ENCODE measurements at places on chromosomes 3 and 15.

GRCh38 chr15:96869122-96869521 lies 538.6 kb downstream of the NR2F2 start:
- no peak for DNase-seq

GRCh38 chr15:73108676-73109075 lies 56.4 kb downstream of the NEO1 start:
- no peak for DNase-seq

- no peak for DNase-seq
Measured at GRCh38 chr3:100311011-100311410, 23.5 kb upstream of the NIT2 start.

DNA sequence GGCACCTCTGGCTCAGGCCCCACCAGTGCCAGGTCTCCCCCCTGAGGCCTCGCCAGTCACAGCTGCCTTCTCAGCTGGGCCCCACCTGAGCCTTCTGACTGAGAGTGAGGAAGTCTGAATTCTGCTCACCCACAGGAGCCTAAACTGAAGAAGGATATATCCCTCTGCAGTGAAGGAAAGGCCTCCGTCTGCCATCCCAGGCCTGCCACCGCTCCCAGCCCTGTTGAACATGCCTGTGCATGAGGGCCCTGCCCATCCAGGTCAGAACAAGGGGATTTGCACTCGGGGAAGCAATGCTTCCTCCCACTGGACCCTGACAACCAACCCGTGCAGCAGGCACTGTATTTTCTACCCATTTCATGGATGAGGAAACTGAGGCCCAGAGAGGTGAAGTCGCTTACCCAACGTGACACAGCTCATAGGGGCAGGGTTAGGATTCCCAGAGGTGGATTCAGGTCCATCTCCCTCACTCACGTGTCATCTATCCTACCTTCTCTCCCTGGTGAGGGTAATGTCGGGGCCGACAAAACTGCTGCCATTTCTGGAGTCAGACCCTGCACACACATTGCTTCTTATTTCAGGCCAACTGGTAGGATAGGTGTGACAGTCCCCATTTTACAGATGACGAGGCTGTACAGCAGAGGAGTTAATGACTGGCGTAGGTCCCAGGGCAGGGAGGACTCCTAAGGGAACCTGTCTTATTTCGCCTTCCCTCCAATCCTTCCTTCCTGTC lies 22.6 kb downstream of the ATP2B2 start:
- no peak for DNase-seq

- no peak for DNase-seq
Measured at GRCh38 chr15:99414755-99415731, 150.7 kb upstream of the MEF2A start.

DNA sequence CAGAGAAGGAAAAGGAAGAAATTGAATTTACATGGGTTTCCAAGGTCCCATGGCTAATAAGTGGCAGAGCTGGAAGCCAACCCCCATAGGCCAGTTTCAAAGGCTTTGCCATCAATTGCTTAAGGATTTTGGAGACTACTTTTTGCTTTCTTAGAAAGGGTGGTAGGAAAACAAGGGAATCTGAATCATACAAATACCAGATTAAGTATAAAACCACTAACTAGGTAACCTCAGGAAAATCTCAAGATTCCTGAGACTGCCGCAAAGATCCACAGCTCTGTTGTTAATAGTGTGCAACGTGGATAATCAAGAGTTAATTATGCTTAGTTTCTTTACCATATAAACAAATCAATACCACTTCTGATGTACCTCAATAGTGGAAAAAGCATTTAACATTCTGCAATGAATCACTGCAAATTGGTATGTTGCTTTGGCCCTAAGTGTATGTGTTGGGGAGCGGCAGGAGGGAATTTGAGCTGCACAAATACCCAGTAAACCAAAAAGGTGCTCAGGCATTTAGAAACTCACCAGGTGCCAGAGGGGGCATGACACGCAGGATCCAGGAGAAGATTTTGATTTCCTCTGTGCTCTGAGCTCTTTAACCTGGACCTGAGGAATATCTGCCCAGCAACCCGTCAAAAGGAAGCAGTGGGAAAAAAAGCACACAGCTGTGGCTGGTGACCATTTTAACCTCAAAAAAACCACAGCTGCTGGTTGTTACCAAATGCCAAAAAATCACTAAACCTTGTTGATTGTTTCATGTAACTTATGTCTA lies 22.0 kb downstream of the AADAC start:
- no peak for DNase-seq

GRCh38 chr3:81485444-81485865 lies 276.0 kb downstream of the GBE1 start:
- DNase-seq = no peak

- no peak for DNase-seq
Measured at GRCh38 chr3:31251083-31251482, 281.6 kb upstream of the STT3B start.

DNA sequence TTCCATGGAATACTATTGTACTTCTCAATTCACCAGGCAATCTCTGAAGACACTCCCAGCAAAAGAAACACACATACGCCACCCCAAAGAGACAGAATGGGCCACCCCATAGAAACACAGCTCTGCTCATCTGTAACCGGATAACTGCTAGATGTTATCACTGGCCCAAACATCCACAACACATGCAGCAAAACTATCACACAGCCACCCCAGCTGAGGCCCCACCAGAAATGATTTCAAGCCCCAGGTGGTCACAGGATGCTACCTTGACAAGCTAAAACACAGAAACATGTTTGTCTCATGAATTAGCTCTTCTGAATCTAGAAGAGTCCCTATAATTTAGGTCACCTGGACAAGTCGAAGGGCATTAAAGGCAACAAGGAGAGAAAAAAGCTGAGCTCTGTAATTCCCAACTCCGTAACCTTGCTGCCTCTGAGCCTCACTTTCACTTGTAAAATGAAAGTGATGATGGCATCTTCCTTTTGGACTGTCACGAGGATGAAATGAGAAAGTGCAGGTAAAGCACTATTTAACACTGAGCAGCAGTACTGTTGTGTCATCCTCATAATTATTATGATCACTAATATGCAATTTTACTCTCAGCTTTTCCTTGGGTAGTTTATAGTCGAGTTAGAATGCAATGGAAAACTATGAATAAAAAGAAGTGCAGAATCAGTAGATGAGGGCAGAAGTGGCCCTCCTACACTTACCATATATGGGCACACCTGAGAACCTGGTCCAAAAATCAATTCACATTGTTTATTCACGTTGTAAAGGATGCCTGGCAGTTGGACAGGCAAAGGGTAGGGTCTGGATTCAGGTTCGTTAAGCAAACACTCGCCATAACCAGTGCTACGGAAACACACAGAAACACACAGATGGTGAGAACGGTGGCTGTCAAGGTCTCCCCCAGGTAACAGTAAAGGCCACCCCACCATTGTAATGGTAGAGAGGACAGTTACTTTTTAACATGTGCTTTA lies 38.6 kb downstream of the ADAMTS9 start:
- DNase-seq = no peak

DNA sequence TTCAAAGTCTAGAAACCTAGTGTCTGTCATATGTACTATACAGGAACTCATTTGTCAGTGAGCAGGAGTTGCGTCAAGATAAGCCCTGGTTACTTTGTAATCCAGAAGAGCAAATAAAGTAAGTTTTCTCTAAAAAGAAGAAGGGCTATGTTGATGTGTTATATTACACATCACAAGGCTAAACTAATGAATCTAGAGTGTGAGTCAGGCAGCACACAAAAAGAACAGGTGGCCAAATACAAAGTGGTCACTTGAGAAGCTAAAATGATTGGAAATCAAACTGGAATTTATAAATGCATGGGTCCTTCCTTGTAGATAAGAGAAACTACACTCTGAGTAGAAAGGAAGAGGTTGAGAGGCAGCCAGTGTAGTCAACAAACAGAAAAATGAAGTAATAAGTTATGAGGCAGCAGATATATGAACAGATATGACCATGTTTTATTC lies 771.6 kb downstream of the DIPK2A start:
- no peak for DNase-seq

DNA sequence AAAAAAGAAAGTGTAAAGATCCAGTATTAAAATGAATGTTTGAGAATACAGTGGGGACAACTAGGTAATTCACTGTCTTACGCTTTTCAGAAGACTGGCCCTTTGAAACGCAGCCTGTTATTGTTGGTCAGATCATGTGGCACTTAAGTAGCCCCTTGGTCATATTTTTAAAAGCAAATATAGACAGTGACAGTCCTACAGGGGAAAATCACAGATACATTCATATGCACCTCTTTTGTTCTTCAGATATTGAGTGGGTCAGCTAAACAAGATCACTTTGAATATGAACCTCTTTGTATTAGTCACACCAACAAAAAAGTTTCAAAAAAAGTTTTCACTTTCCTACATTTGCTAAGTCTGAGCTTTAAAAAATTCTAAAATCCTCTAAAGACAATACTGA lies 36.0 kb downstream of the TIGIT start:
- no peak for DNase-seq

DNA sequence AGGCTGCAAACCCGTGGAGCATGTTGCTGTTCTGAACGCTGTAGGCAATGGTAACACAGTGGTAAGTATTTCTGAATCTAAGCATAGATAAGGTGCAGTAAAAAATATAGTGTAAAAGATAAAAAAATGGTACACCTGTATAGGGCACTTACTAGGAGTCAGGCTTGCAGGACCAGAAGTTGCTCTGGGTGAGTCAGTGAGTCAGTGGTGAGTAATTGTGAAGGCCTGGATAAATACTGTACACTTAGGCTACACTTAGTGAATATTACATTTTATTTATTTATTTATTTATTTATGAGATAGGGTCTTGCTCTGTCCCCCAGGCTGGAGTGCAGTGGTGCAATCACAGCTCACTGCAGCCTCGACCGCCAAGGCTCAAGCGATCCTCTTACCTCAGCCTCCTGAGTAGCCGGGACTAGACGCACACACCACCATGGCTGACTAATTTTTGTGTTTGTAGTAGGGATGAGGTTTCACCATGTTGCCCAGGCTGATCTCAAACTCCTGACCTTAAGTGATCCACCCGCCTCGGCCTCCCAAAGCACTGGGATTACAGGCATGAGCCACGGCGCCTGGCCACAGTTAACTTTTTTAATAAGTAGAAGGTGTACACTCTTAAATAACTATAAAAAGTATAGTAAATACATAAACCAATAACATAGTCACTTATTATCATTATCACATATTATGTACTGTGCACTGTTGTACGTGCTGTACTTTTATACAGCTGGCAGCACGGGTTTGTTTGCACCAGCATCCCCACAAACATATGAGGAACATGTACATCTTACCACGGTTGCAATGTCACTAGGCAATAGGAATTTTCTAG lies 155.1 kb downstream of the IGF1R start:
- no peak for DNase-seq

DNA sequence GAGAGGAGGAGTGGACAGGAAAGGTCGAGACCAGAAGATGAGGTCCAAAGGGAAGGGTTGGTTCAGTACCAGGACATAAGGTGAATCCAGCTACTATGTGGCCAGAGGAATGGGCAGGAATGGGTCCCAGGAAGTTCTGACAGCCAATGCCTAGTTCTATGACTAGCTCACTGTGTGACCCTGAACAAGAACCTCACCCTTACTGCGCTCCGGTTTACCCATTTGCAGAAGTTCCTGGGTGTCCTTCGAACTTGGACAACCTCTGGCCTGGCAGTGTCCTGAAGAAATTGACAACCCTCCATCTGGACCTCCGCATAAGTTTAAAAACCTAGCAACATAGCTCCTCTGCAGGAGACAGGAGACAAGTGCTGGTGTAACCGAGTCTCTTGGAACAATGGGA lies 12.2 kb upstream of the PSTPIP1 start:
- DNase-seq = no peak
